Activated naive CD8-positive, alpha-beta T cell treated with anti-CD3 and anti-CD28 coated beads for 36 hours (primary cell): ENCODE measurements at places on chromosomes 7 and 10. TPM values are rescaled to one million over a fixed set of nuclear protein-coding genes. Genes with fewer than 3 reads are reported as not detected.

DNA sequence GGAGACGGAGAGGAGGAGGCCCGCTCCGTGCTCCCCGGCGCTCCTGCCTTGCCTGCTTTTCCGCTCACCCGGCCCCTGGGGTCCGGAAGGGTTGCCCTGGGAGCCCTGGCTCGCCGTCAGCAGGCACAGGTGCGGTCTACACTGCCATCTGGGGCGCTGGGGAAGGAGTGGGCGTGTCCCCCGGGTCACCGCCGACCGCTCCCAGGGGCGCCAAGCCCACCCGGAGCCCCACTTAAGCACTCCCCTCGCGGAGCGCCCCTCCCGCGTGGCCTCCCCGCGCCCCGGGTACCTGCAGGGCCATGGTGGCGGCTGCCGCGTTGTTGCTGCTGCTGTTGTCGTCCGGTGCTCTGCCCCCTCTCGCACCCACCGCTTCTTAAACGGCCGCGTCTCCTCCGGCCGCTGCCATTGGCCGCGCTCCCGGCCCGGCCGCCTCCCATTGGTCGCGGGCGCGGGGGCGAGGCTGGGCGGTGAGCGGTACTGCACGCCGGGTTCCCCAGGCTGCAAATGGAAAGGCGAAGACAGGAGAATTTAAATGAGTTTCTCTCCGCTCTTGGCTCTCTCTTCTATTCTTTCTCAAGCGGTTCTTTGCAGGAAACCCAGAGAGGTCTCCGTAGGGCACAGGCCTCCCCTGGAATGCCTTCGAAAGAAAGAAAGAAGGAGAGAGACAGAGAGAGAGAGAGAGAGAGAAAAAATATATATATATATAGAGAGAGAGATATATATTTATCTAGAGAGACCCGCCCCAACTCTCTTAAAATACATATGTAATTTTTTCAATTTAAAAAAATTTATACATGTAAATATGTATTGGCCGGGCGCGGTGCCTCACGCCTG is at the start of gene ACBD7:
Gene ACBD7 (minus strand): TSS at position 349 of the 834 bp plus-strand sequence. CDS start 48 bp downstream, at position 301.
- no peak within 1 kb of the TSS for H3K27ac ChIP-seq
- DNase-seq: peak; percentile 90
- peaks cover 2% of the 10 kb centered on the region for H3K4me1 ChIP-seq
- no peaks in the 10 kb centered on the region for H3K27me3 ChIP-seq
- H3K4me3 ChIP-seq: peak within 1 kb of the TSS; percentile 73
- H3K36me3 ChIP-seq: no peaks in the 10 kb centered on the region

DNA sequence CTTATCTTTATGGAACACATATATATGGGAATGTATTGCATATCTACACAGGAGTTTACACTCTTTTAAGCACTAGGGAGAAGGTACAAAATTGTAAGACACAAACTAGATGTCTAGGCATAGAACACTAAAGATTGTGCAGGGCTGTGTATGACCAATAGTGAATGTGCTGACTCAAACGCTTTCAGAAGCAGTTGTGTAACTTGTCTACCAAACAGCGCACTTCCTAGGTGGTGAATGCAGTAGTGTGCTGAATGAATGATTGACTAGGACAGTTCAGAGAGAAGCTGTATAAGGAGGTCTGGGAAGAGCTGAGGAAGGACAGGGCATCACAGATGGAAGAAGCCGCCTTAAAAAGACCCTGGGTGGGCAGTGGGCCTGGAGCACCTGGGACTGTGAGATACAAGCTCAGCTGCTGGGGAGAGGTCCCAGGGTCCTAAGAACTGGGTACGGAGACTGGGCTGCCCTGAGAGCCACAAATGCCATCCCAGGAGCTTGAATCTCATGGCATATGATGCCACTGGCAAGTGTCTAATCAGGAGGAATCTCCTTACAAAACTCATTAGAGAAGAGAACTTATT is 14.2 kb downstream of the CLRN3 start:
- H3K27ac ChIP-seq: no peak overlapping the region
- H3K4me1 ChIP-seq: peaks cover 7% of the 10 kb centered on the region
- H3K27me3 ChIP-seq: no peaks in the 10 kb centered on the region
- no peak overlapping the region for H3K4me3 ChIP-seq
- H3K36me3 ChIP-seq: no peaks in the 10 kb centered on the region
- DNase-seq: no peak

DNA sequence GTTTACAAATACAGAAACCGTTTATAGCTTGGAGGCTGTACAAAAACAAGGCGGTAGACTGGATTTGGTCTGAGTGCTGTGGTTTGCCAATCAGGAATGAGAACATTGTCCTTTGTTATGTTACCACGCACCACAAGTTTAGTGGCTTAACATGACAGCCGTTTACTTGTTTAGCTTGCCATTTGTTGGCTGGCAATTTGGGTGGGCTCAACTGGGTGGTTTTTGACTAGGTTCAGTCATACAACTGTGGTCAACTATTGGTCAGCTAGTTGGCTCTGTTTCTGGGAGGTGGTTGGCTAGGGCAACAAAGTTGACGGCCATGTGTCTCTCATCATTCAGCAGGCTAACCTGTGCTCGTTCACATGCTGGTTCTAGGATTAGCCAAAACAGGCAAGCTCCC is 60.1 kb upstream of the SP8 start:
- DNase-seq: no peak
- H3K27me3 ChIP-seq: peaks cover 4% of the 10 kb centered on the region
- H3K4me1 ChIP-seq: no peaks in the 10 kb centered on the region

DNA sequence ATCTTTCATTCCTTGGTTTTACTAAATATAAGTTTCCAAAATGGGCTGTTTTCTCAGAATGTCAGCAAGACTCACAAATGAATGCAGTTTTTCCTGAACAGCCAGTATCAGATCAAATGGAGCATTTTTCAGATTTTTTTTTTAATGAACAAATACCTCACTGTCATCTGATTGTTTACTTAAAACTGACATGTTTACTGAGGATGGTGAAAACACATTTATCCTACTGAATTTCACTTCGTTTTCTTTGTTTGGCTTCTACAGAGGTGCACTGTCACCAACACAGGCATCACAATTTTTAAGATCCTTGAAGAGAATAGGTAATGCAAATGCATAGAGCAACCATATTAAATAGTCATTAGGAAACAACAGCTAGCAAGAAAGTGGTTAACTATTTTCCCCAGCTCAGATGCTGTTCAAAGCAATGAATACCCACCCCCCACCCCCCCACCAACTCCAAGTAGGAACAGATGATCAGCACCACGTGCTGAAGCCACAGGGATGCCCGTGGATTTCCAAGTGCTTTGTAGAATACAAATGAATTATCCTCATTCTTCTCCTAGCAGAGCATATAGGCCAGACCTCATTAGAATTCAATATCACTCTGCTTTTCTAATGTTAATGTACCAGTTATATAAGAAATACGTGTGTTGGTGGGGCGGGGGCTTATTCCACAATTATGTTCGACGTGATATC is 205.9 kb downstream of the SKAP2 start:
- H3K27ac ChIP-seq: no peak overlapping the region
- H3K27me3 ChIP-seq: peaks cover 16% of the 10 kb centered on the region
- H3K4me3 ChIP-seq: no peak overlapping the region
- H3K36me3 ChIP-seq: no peaks in the 10 kb centered on the region
- H3K4me1 ChIP-seq: no peaks in the 10 kb centered on the region
- no peak for DNase-seq

- peaks cover 31% of the 10 kb centered on the region for H3K36me3 ChIP-seq
- no peak overlapping the region for H3K4me3 ChIP-seq
- no peak for DNase-seq
- H3K27ac ChIP-seq: no peak overlapping the region
- peaks cover 29% of the 10 kb centered on the region for H3K4me1 ChIP-seq
Measured at GRCh38 chr7:6398943-6399342, 48.8 kb downstream of the DAGLB start.

Gene GCK
- 2.5 TPM for total RNA-seq

Gene KCNH2
- total RNA-seq: 0.22 TPM

GRCh38 chr10:73876971-73877370 is 2.6 kb upstream of the CAMK2G start:
- peaks cover 52% of the 10 kb centered on the region for H3K4me1 ChIP-seq
- H3K27me3 ChIP-seq: no peaks in the 10 kb centered on the region
- DNase-seq: no peak
- H3K36me3 ChIP-seq: peaks cover 8% of the 10 kb centered on the region
- H3K27ac ChIP-seq: no peak overlapping the region
- H3K4me3 ChIP-seq: no peak overlapping the region

Gene CRYGN
- 0.74 TPM for total RNA-seq

Gene SLC26A5
- total RNA-seq: not detected

- no peaks in the 10 kb centered on the region for H3K36me3 ChIP-seq
- H3K27me3 ChIP-seq: peaks cover 28% of the 10 kb centered on the region
- no peaks in the 10 kb centered on the region for H3K4me1 ChIP-seq
- no peak for DNase-seq
- no peak overlapping the region for H3K4me3 ChIP-seq
Measured at GRCh38 chr7:137789215-137789882, 57.4 kb downstream of the DGKI start.

Gene VENTX
- total RNA-seq: not detected

DNA sequence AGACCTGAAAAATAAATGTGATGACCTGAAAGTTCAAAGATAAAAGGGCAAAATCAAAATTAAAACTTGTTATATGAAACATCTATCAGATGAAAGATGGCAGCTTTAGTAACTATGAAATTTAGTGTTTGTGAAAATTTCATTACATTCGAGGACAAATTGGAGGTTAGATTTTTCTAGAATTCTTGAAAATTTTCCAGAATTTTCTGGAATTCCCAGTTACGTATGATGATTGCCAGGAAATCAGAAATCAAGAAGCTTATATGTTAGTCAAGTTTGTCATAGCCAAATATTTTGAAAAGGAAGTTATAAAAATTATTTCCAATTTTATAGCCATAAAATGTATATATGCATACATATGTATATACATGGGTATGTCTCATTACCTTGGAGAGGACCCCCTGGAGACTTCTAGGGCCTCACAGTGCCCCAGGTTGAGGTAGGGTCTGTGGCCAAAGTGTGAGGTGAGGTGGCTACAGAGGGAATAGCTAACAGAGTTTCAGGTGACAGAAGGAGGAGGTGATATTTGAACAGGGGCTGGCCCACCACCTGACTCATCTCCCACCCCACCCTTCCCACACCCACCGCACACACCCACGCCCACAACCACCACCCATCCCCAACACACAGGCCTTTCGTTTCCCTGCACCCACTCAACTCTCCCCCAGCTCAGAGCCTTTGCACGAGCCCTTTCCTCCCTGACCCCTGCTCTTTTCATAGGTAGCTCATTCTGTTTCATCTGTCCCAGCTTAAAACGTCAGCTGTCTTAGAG is 21.5 kb downstream of the C10orf105 start:
- H3K36me3 ChIP-seq: no peaks in the 10 kb centered on the region
- H3K27ac ChIP-seq: peak overlapping the region; percentile 66
- peaks cover 45% of the 10 kb centered on the region for H3K4me1 ChIP-seq
- no peak overlapping the region for H3K4me3 ChIP-seq
- DNase-seq: peak; percentile 75
